ENCODE measurements at places on chromosomes 11 and 22.

DNA sequence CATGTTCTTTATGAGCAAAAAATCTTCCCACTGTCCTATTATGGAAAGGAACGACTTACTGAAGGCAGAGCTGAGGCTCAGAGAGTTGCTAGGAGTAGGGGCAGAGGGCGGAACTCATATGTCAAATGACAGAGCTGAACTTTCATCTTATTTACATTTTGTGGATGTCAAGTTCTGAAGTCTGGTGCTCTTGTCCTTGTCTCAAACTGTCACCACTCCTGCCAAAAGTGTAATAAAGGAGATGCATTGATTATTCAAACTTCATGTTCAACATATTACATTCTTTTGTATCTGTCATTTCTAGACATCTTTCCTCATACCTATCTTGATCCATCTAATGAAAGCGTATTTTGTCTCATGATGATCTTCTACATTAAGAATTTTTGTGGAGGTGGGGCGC lies 57.1 kb upstream of the C11orf87 start:
- H3K36me3 ChIP-seq: no peaks in the 10 kb centered on the region
- H3K4me1 ChIP-seq: peaks cover 2% of the 10 kb centered on the region
- no peak overlapping the region for H3K27ac ChIP-seq
- H3K27me3 ChIP-seq: no peaks in the 10 kb centered on the region
- no peak for DNase-seq

GRCh38 chr11:116422956-116423600 lies 349.7 kb downstream of the BUD13 start:
- H3K4me1 ChIP-seq: peaks cover 36% of the 10 kb centered on the region
- H3K27me3 ChIP-seq: no peaks in the 10 kb centered on the region
- H3K36me3 ChIP-seq: no peaks in the 10 kb centered on the region
- no peak overlapping the region for H3K27ac ChIP-seq
- peak; percentile 67 for DNase-seq

GRCh38 chr11:67252831-67253239 lies 13.4 kb upstream of the GRK2 start:
- H3K27ac ChIP-seq: no peak overlapping the region
- peaks cover 74% of the 10 kb centered on the region for H3K36me3 ChIP-seq
- peak; percentile 46 for DNase-seq

- peak overlapping the region; percentile 36 for H3K4me3 ChIP-seq
- H3K27ac ChIP-seq: peak overlapping the region; percentile 62
- no peaks in the 10 kb centered on the region for H3K36me3 ChIP-seq
- no peaks in the 10 kb centered on the region for H3K27me3 ChIP-seq
- peak; percentile 72 for DNase-seq
- peaks cover 12% of the 10 kb centered on the region for H3K4me1 ChIP-seq
Measured at GRCh38 chr11:46237248-46238077, 40.0 kb upstream of the CREB3L1 start.

DNA sequence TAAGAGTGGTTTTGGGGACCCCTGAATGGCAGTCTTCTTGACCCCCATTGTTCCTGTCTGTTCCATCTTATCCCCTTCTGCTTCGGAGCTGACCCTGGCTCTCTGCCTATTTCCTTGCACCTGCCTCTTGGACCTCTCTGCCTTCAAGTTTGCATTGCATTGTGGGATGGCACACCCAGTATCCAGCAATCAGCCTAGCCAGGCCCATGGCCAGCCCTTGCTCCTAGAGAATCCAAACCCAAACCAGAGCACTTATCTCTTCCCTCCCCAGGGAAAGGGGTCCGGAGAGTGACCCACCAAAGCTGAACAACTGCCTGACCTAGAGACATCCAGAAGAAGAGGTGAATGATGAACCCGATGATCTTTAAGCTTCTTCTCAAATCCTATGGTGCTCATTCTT lies 607.3 kb upstream of the CADM1 start:
- no peak for DNase-seq
- no peaks in the 10 kb centered on the region for H3K4me1 ChIP-seq
- no peaks in the 10 kb centered on the region for H3K27me3 ChIP-seq
- no peak overlapping the region for H3K4me3 ChIP-seq
- no peaks in the 10 kb centered on the region for H3K36me3 ChIP-seq
- no peak overlapping the region for H3K27ac ChIP-seq

DNA sequence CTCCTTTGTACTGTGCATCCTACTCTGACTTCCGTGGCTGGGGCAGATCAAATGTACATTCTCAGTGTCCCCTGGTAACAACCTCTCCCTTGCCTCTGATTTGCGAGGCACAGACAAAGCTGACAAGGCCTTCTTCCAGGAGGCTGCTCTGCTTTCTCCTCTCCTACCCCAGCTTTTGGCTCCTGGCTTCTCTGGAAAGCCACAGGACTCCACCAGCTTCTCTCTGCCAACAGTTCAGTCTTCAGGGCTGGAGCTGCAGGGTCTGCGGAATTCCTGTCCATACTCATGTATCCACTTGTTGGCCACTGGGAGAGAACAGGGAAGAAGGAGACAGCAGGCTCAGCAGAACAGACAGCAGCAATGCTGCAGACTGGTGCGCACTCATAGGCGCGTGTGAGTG lies 44.4 kb downstream of the P4HA3 start:
- H3K27ac ChIP-seq: no peak overlapping the region
- H3K4me3 ChIP-seq: no peak overlapping the region
- no peaks in the 10 kb centered on the region for H3K4me1 ChIP-seq
- no peaks in the 10 kb centered on the region for H3K36me3 ChIP-seq
- no peak for DNase-seq
- H3K27me3 ChIP-seq: no peaks in the 10 kb centered on the region

DNA sequence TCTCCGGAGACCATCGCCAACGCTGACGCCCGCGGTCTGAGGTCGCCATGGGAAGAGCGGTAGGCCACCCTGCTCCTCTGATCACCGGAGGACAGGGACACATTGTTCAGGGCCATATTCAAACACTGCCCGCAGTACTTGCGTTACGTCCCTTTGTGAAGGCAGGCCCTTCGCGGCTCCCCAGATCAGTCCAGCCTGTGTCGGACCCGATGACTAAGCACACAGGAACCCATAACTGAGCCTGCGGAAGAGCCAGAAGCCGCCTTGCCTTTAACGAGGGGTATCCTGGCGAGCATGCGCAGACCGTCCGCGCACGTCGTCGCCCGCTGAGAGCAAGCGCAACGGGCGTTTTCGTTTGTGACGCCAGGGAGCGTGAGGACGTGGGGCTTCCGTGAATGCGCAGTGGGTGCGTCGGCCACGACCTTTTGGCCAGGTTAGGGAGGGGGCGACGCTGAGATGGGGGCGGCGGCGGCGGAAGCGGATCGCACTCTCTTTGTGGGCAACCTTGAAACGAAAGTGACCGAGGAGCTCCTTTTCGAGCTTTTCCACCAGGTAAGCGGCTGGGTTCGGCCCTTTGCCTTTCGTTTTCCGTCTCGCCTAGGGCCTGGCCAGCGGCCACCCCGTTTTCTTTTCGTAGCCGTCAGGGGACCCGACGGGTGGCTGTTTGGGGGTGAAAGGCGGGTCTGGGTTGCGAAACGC lies at the start of the genes C11orf71 and RBM7:
Gene C11orf71 (minus strand): TSS at position 296 of the 699 bp plus-strand sequence. CDS start 180 bp downstream, at position 116.
Gene RBM7 (plus strand): TSS at position 451 of the 699 bp plus-strand sequence. CDS start 6 bp downstream, at position 457.
- DNase-seq: peak; percentile 99
- H3K27me3 ChIP-seq: no peaks in the 10 kb centered on the region
- peak within 1 kb of the TSS; percentile 98 for H3K27ac ChIP-seq

- no peaks in the 10 kb centered on the region for H3K36me3 ChIP-seq
- DNase-seq: no peak
- H3K27me3 ChIP-seq: no peaks in the 10 kb centered on the region
Measured at GRCh38 chr22:43515902-43516301, 104.1 kb downstream of the MPPED1 start.

DNA sequence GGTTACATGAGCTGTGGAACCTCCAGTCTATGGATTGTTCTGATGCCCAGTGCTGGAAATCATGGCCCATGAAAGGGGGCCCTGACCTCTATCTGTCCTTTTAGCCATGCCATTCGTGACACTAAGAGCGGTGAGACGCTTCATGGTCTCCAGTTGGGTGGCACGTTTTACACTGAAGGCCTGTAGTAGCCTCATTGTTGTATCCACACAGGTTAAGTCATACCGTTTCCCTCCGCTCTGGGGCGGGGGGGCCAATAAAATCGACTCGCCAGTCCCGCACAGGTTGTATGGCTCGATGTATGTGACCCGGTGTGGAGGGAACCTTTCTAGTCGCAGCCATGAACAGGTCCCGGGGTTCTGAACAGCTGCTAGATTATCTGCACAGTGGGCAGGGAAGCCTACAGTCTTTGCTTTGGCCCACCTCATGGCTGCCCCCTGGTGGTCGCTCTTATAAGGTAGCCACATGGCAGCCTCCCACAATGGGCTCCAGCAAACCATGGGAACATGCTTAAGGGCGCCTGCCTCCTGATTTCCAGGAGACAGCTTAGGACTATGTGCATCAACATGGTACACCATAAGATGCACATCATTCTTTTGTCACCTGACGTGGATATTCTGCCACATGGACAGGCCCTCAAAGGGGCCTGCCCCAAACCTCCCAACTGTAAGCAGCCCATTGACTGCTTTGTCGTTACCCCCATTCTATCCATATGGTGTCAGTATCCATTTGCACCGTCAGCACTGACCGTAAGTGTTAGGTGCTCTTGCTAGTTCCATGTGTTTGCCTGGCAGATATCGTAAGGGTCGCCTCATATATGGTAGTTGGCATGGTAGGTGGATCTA lies 19.7 kb upstream of the APOL3 start:
- DNase-seq: peak; percentile 83
- H3K27ac ChIP-seq: no peak overlapping the region
- H3K4me3 ChIP-seq: no peak overlapping the region
- no peaks in the 10 kb centered on the region for H3K4me1 ChIP-seq

GRCh38 chr22:39907605-39908097 lies 6.8 kb downstream of the GRAP2 start:
- DNase-seq: no peak
- no peak overlapping the region for H3K4me3 ChIP-seq
- no peaks in the 10 kb centered on the region for H3K27me3 ChIP-seq
- H3K36me3 ChIP-seq: no peaks in the 10 kb centered on the region
- no peaks in the 10 kb centered on the region for H3K4me1 ChIP-seq

GRCh38 chr22:29348041-29348440 lies 32.5 kb upstream of the RASL10A start:
- H3K27me3 ChIP-seq: no peaks in the 10 kb centered on the region
- no peak overlapping the region for H3K4me3 ChIP-seq
- H3K27ac ChIP-seq: no peak overlapping the region
- peaks cover 14% of the 10 kb centered on the region for H3K4me1 ChIP-seq
- peaks cover 48% of the 10 kb centered on the region for H3K36me3 ChIP-seq

GRCh38 chr11:29159552-29160465 lies 857.0 kb downstream of the KCNA4 start:
- peak; percentile 76 for DNase-seq
- no peak overlapping the region for H3K27ac ChIP-seq
- no peaks in the 10 kb centered on the region for H3K4me1 ChIP-seq
- no peak overlapping the region for H3K4me3 ChIP-seq

DNA sequence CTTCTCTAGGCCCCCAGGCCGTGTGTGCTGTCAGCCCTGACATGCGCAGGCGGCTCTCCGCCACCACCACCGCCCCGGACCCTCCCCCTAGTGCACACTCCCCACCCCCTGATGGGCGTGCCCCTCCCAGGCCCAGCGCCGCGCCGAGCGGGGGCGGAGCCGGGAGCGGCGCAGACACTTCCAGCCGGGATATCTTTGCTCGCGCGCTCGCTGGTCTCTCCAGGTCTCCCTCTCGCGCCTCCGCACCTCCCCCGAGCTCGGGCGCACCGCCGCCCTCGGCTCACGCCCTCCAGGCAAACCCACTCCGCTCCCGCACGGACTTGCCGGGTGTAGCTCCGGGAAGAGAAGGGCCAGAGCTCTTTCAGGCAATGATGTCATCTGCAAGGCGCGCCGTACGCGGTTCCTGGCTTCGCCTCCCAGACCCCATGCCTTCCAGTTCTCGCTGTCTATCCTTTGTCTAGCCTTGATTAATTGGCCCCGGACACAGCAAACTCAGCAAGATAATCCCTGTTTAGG lies at the start of gene SCN3B:
Gene SCN3B (minus strand): TSS at position 59 of the 516 bp plus-strand sequence. CDS start 823 bp downstream, outside the sequence.
- H3K4me3 ChIP-seq: peak within 1 kb of the TSS; percentile 51
- DNase-seq: peak; percentile 71
- H3K36me3 ChIP-seq: no peaks in the 10 kb centered on the region
- no peak within 1 kb of the TSS for H3K27ac ChIP-seq
- H3K27me3 ChIP-seq: peaks cover 40% of the 10 kb centered on the region
- no peaks in the 10 kb centered on the region for H3K4me1 ChIP-seq

- H3K4me3 ChIP-seq: no peak overlapping the region
- H3K27ac ChIP-seq: no peak overlapping the region
- H3K27me3 ChIP-seq: no peaks in the 10 kb centered on the region
- H3K36me3 ChIP-seq: no peaks in the 10 kb centered on the region
- DNase-seq: no peak
Measured at GRCh38 chr11:68016161-68016903, 6.2 kb downstream of the ALDH3B1 start.

- H3K4me3 ChIP-seq: no peak overlapping the region
- peaks cover 22% of the 10 kb centered on the region for H3K36me3 ChIP-seq
- no peak for DNase-seq
- H3K27me3 ChIP-seq: no peaks in the 10 kb centered on the region
- H3K4me1 ChIP-seq: peaks cover 48% of the 10 kb centered on the region
- H3K27ac ChIP-seq: peak overlapping the region; percentile 35
Measured at GRCh38 chr22:37751449-37752188, 54.8 kb downstream of the TRIOBP start.

GRCh38 chr11:93737904-93738612 lies 3.2 kb downstream of the TAF1D start:
- no peaks in the 10 kb centered on the region for H3K27me3 ChIP-seq
- no peak for DNase-seq
- H3K4me3 ChIP-seq: no peak overlapping the region
- peaks cover 54% of the 10 kb centered on the region for H3K36me3 ChIP-seq
- H3K4me1 ChIP-seq: peaks cover 16% of the 10 kb centered on the region

GRCh38 chr11:129323896-129324502 lies 51.6 kb upstream of the BARX2 start:
- H3K4me3 ChIP-seq: no peak overlapping the region
- no peaks in the 10 kb centered on the region for H3K4me1 ChIP-seq
- no peaks in the 10 kb centered on the region for H3K36me3 ChIP-seq
- H3K27me3 ChIP-seq: peaks cover 13% of the 10 kb centered on the region
- H3K27ac ChIP-seq: no peak overlapping the region

DNA sequence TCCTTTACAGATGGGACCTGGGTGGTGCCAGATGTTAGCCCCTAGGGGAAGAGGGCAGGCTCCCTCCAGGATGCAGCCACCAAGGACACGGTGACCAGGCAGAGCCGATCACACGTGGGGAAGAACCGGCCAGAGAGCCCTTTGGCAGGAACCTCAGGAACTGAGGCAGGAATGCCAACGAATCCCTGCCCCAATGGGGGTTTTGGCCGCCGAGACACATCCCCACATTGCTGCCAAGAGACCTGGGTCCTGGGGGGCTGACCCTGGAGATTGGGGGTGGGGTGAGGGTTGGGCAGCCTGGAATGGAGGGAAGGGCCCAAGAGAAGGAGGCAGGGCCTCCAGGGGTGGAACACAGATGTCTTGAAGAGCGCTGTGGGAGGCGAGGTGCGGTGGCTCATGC lies 28.7 kb upstream of the LMO1 start:
- no peak overlapping the region for H3K4me3 ChIP-seq
- DNase-seq: no peak
- H3K27me3 ChIP-seq: no peaks in the 10 kb centered on the region
- H3K27ac ChIP-seq: no peak overlapping the region

- H3K4me1 ChIP-seq: peaks cover 28% of the 10 kb centered on the region
- H3K4me3 ChIP-seq: no peak overlapping the region
- H3K27ac ChIP-seq: no peak overlapping the region
- peaks cover 4% of the 10 kb centered on the region for H3K27me3 ChIP-seq
- H3K36me3 ChIP-seq: no peaks in the 10 kb centered on the region
- DNase-seq: no peak
Measured at GRCh38 chr11:46335271-46335670, 12.0 kb upstream of the DGKZ start.

GRCh38 chr22:30228509-30229359 lies 17.8 kb downstream of the LIF start:
- H3K36me3 ChIP-seq: no peaks in the 10 kb centered on the region
- H3K4me3 ChIP-seq: no peak overlapping the region
- no peak for DNase-seq
- H3K4me1 ChIP-seq: peaks cover 6% of the 10 kb centered on the region
- no peaks in the 10 kb centered on the region for H3K27me3 ChIP-seq
- no peak overlapping the region for H3K27ac ChIP-seq

Data from cardiac muscle cell (in vitro differentiated cells and primary cell).